ENCODE measurements at places on chromosomes 4 and X.

- DNase-seq: peak; percentile 22
Measured at GRCh38 chrX:15761564-15762191, 23.6 kb downstream of the CA5B start.

DNA sequence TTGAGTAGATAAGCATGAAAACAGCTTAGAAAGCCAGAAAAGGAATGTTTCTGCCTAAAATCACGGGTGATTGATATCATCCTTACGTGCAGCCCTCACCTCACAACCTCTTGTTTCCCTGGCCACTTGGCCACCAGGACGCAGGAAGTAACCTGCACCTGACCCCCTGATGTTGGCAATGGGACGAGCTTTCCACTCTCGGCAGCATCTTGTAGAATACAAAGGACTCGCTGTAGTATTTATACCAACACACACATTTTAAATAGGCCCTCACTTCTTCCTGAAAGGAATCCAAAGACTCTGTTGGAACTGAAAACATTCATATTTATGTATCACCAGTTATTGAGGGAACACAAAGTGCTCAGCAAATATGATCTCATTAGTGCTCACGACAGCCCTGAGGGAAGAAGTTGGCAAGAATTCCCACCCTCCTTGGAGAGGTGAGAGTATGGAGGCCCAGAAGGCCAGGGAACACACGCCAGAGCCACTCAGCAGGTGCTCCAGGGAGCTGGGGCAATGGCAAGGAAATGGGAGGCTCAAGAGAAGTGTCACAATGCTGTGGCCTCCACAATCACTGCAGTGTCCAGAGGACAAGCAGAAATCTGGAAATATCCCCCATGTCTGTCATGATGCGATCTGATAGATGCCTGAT, 103.3 kb upstream of the KIT start:
- DNase-seq: no peak

DNA sequence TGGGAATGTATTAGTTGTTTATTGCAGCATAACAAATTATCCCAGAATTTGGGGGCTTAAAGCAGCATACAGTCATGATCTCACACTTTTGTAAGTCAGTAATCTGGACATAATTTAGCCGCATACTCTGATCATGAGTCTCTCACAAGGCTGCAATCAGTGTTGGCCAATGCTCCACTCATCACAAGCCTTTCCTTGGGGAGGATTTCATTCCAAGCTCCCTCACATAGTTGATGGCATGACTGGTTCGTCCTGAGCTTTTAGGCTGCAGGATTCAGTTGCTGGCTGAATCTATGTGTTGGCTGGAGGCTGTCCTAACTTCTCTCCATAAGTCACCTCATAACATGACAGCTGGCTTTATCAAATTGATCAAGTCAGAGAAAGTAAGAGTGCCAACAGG, 1568.6 kb upstream of the PCDH7 start:
- no peak for DNase-seq

DNA sequence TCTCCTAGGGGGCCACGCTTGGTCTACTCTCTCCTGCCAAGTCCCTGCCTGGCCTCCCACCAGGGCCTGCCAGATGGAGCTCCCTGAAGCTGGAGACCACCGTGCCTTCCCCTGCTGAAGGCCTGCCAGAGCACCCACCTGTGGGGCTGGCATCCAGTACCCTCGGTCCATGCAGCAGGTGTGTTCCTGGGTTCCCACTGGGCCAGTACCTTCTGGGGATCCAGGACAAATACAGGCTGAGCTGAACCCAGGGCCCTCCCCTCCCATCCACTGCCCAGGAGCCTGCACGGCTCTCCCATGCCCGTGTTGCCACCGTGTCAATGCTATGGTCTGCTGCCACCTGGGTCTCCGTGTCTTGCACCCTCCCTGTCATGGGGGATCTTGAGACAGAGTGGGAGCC, 68.8 kb downstream of the ABLIM2 start:
- DNase-seq: no peak

GRCh38 chr4:89800527-89801103, 36.3 kb downstream of the SNCA start:
- no peak for DNase-seq

- DNase-seq: peak; percentile 64
Measured at GRCh38 chr4:94452476-94453371, 982 bp downstream of the PDLIM5 start.

- DNase-seq: no peak
Measured at GRCh38 chr4:109562457-109563239, 2.6 kb downstream of the MCUB start.

DNA sequence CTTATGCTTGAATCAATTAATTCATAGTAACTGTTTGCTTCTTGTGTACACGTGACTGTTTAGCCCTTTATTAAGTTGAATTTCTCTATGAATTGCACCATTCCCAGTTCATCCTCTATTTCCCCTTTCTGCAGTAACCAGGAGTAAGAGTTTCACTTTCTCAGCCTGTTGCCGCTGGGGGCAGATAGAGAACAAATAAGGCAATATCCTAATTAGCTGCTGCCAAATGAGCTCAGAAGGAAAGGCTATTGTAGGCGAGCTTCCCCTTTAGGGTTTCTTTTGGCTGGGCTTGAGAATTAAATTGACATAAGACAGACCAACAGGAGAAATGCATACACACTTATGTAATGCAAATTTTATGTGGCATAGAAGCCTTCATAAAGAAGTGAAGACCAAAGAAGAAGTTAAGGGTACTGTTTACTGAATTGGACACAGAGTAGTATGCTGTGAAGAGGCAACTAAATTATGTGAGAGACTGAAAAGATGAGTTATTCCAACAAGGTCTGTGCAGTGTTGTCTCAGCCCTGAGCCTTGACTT, 1594.7 kb downstream of the TECRL start:
- DNase-seq: no peak

DNA sequence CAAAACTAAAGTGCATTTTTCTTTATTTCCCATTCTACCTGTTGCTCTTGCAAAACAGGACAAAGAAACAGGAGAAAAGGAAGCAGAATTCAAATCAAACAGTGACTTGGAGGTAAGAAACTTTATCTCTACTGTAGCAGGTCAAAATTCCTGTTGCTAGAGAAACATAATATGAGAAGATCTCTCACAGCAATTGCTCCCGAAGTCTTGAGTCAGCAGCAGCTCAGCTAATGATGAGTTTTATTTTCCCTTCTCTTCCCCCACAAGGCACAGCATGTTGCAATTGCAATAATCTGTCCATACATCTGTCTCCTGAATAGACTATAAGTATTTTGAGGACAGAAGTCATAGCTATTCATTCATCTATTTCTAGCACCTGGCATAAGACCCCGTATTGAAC, 112.7 kb downstream of the CLNK start:
- no peak for DNase-seq

GRCh38 chr4:92634882-92635281, 331.1 kb downstream of the GRID2 start:
- DNase-seq: no peak

GRCh38 chr4:39730072-39730471, 32.1 kb downstream of the UBE2K start:
- DNase-seq: no peak
